Left cardiac atrium (tissue), 4 donors: ENCODE measurements at places on chromosomes 6 and 20. TPM values are rescaled to one million over a fixed set of nuclear protein-coding genes. Genes with fewer than 3 reads are reported as not detected.

RING1 gene
- total RNA-seq: 30.0 TPM

CASS4 gene
- total RNA-seq: 0.65 TPM

- DNase-seq: no peak
These were observed 162.8 kb downstream of the ZFAND3 start for GRCh38 chr6:37982317-37982716.

DNA sequence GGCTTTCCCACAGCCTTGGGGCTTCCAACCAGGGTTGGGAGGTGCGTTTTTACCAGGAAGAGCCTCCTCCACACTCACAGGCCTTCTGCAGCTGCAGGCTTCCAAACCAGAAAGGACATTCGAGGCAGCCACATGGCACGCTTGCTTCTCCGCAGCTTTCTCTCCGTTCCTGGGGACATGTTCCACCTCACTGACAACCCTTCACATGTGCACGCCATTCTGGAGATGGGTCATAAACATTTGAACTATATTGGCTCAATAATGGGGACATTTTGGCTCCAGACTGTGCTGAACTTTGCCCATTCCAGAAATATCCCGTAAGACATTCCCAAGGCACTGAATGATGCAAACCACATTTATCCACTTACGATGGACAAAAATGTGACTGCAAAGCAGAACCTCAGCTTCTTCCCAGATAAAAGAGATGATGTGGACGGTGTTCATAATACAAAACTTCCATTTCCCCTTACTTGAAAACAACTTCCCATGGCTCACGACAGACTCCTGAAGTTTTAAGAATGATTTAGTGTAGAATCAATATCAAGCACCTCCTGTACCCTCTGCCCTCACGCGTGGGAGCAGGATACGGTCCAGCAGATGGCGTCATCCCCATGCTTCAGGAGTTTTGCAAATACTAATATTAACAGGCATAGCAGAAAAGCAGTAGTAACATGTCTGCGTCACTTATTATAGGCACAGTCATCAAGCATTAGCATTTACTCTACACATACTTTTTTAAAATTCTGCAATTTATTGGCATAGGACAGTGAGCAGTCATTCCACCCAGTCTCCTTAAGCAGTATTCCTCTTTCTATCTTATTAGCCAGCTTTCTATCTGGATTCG is 25.4 kb upstream of the FOXF2 start:
- no peak for DNase-seq

GRCh38 chr6:162364488-162364887 is 363.1 kb downstream of the PRKN start:
- no peak for DNase-seq

GRCh38 chr20:14963262-14963663 is 625.9 kb upstream of the FLRT3 start:
- DNase-seq: no peak

DNA sequence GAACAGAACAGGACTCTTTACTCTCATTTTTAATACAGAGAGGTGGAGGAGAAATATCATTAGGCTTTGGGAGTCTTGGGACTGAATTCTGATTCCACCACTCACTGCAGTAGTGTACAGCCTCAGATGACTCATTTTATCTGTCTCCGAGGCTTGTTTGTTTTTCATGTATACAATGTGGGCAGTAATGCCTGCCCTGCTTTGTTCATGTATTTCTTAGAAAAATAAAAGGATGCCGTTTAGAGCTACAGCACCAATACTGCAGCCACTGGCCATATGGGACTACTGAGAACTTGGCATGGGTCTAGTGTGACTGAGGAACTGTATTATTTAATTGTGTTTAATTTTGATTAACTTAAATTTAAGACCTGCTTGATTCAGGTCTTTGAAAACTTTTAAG is 41.2 kb upstream of the JAG1 start:
- DNase-seq: no peak

- no peak for DNase-seq
These were observed 140.1 kb downstream of the REV3L start for GRCh38 chr6:111342913-111343312.

DNA sequence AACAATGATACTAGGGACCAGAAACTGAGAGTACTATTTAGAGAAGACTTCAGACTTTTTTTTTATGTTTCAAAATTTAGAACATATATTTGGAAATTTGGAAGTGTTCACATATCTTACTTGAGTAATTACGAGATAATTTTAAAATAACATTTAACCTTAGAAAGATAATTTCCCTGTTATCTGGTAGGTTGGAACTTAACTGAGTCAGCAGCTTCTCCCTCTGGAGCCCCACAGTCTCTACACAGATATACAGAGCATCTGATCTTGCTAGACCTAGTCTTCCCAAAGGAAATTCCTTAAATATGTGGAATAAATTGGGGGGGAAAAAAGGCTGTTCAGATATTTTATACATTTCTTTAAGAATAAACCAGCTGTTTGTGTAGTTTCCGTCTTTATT is 48.6 kb downstream of the TSPYL4 start:
- DNase-seq: no peak

DNA sequence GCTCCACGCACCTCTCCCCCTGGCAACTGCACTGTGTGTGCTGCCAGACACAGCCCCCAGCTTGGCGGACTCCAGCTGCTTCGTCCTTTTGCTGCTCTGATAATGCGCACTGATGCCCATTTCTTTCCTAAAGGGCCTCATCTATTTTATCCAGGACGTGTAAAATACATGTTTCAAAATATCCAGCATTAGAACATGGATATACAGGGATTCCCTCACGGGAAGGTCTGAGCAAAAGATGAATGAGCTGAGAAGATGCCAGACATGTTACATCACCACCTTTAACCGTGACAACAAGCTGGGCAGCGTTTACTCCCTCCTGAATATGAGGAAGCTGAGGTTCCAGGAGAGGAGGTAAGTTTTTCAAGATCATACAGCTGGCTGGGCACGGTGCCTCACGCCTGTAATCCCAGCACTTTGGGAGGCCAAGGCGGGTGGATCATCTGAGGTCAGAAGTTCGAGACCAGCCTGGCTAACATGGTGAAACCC is 32.8 kb downstream of the TNXB start:
- no peak for DNase-seq

- DNase-seq: no peak
These were observed 309.8 kb upstream of the SGK1 start for GRCh38 chr6:134627707-134628106.

DNA sequence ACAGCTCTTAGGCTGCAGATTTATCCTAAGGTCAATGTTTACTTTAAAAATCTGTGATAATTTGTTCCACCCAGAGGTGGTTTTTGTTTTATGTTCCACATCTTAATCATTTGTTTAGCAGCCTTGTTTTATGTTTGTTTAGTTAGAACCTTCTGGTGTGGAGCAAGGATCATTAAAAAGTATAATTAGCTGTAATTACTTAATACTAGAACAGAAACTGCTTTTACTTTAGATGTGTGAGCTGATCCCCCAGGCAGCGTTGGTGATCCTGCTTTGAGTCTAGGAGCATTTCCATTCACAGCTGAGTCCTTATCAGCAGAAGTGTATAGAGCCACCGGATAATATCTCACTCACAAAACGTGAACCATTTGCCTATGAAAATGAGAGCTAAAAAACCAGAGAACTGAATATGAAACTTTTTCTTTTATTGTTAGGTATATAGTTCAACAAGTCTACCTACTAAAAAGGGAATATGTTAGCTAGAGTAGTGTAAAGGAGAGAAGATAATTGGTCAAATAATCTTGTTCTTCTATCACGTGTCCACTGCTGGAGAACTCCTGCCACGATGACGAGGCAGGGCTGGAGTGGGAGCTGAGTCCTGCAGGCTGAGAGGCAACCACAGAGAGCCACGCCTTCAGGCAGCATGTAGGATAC is 78.5 kb downstream of the TRMT11 start:
- no peak for DNase-seq

- DNase-seq: no peak
These were observed 26.3 kb downstream of the RPRD1B start for GRCh38 chr20:38059832-38060231.
